ENCODE measurements at places on chromosomes 7 and 10.

- DNase-seq, result no peak
Measured at GRCh38 chr10:11823989-11824346, 812 bp downstream of the PROSER2 start.

GRCh38 chr7:84757761-84758160 is 429.1 kb downstream of the SEMA3D start:
- DNase-seq, result no peak

DNA sequence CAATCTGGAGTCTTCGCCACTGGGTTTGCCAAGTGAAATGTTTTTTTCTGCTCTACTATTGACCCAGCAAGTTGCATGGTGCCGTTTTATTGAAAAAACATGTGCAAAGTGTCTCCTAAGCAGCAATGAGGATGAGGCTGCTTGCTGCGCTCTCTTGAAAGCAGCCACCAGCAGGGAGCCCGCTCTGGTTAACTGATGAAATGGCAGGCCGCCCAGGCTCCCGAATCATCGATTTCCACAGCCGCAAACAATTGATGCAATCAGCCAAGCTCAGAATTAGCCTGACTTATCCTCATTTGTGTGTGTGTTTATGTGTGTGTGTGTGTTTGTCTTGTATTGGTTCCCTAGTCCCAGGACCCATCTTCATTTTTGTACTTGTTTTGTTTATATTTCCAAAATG is 22.2 kb upstream of the LYZL1 start:
- DNase-seq, result no peak

GRCh38 chr7:73533742-73534141 is 11.6 kb upstream of the BAZ1B start:
- DNase-seq, result no peak

GRCh38 chr10:133419211-133419950 is 5.0 kb downstream of the SPRN start:
- DNase-seq, result no peak

DNA sequence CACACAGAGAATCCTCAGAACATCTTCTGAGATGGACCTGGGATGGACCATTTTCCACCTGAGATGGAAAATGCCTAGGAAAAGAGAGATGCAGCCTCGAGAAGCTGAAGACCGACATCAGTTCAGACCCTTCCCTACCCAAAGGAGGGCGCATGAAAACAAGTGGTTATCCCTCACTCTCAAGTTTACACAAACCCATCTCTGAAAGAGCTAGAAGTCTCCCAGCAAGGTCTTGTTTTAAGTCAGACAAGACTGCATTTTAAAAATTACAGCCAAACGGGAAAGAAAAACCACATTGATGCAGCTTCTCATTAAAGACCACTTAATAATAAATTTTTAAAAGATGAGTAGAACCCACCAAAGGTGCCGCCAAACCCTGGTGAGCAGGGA is 1.3 kb downstream of the RAPGEF5 start:
- DNase-seq, result no peak

DNA sequence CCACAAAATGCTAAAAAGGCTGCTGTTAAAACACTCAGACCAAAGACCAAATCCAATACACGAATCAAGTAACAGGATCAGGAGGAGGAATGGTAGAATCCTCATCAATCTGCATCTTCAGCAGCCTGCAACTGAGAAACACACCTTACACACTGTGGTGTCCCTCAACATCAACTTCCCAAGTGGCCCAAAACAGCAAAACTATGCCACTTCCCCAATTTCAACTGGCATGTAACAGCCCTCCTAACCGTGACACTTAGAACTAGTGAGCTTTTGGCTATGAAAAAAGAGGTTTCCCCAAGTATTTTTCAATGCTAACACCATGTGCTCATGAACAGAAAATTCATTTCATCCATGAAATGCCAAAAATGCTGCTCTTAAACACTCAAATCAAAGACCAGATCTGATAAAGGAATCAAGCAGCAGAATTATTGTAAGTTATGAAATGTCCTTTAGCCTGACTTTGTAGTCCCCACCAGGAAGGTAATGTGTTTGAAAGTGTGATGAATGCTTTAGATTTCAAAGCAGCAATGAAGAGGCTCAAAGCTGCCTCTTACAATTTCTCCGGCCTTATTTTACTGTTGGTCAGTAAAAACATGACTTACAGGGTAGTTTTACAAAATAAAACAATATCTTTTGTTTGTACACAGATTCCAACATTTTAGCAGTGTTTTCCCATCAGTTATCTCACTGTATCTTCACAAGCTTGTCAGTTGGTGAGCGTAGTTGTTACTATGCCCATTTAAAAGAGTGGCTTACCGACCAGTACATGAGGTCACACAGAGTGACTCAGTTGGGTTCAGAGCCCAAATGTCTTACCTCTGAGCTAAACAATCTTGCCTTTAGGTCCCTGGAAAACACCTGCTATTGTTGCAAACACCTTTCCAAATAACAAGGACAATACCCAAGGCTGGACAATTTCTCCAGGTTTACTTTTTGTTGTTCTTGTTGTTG is 65.7 kb upstream of the ASAH2 start:
- no peak for DNase-seq

- DNase-seq, result peak; percentile 41
Measured at GRCh38 chr7:47873762-47874161, 74.5 kb downstream of the PKD1L1 start.

GRCh38 chr10:57628592-57629284 is 639.0 kb downstream of the IPMK start:
- no peak for DNase-seq

DNA sequence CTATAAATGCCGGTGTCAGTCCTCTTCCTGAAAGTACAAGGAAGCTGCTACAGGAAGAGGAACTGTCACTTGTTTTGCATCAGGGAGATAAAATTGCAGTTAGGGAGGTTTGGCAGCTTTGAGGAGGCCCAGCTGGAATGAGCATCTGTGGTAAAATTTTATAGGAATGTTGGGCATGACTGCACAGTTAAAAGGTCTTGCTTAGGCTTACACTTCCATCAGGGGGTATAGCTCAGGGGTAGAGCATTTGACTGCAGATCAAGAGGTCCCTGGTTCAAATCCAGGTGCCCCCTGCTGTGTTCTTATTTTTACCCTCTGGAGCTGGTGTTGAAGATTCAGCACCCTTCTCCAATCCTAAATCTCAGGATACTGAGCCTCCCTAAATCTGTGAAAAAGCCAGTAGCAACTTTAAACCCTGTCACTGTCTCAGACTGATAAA is 65.9 kb downstream of the ZNF467 start:
- peak; percentile 15 for DNase-seq

- DNase-seq, result no peak
Measured at GRCh38 chr7:2036786-2037185, 196.0 kb downstream of the MAD1L1 start.

GRCh38 chr10:55203319-55203718 is 402.3 kb upstream of the PCDH15 start:
- no peak for DNase-seq

GRCh38 chr7:110650328-110650727 is 440.6 kb upstream of the LRRN3 start:
- no peak for DNase-seq

GRCh38 chr7:149147752-149148653 is 750 bp downstream of the ZNF398 start:
- DNase-seq, result no peak

DNA sequence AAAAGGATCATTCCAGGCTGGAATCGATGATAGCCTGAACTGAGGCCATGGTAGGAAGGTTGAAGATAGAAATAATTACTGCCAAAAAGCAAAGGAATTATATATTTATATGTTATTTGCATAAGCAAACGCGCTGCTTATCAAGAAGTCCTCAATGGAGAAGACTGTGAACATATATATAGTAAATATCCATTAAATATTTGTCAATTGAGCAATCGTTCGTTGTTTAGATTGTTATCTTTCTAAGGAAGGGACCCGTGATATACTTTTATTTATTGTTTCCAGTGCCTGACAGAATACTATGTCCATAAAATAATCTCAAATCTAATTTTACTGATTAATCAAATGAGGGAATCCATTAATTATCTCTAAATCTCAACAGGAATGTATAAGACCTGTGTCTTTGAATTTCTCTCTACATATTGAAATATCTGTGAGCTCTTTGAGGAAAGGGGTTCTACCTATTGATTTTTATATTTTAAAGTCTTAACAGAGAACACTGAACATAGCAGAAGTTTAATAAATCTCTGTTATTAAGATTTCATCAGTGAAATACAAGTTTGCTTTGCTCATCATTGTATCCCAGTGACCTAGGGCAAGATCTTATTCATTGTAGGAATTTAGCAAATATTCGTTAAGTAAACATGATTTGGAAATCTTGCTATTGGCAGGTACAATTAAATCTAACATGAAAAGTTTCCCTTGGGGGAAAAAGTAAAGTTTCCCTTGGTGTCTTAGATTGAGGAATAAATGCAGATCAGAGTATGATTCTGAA is 12.0 kb upstream of the HERC4 start:
- no peak for DNase-seq

- DNase-seq, result no peak
Measured at GRCh38 chr10:44015702-44016500, 367.2 kb upstream of the ZNF32 start.

GRCh38 chr10:72088889-72089575 is 681 bp upstream of the SPOCK2 start:
- DNase-seq, result no peak

DNA sequence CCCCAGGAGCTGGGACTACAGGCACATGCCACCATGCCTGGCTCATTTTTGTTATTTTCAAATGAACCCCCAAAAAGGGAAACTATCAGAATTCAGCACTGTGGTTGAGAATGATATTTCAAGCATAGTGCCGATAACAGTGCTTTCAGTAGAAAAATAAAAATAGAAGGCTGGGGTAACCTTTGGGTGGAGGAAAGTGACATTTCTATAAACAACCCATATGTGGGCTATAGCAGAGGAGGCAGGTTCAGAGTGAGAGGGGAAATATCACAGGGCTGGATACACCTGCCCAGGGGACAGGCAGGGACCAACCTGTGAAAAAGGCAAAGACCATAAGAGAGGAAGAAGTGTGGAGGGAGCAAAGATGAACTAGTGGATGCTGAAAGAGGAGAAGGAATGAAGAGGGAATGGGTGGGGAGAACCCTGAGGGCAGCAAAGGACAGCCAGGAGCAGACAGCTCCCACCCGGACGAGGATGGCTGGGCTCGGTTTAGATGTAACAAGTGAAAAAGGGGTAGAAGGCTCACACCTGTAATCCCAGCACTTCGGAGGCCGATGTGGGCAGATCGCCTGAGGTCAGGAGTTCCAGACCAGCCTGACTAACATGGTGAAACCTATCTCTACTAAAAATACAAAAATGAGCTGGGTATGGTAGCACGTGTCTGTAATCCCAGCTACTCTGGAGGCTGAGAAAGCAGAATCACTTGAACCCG is 56.5 kb downstream of the MAP3K8 start:
- no peak for DNase-seq

GRCh38 chr10:25954851-25955250 is 20.8 kb downstream of the MYO3A start:
- no peak for DNase-seq

DNA sequence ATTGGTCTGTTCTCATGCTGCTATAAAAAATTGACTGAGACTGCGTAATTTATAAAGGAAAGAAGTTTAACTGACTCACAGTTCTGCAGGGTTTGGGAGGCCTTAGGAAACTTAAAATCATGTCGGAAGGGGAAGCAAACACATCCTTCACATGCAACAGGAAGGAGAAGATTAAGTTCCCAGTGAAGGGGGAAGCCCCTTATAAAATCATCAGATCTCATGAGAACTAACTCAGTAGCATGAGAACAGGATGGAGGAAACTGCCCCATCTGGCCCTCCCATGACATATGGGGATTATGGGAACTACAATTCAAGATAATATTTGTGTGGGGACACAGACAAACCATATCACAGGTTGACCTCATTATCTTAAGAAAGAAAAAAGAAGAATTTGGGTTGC is 134.5 kb downstream of the PPP1R3A start:
- no peak for DNase-seq

DNA sequence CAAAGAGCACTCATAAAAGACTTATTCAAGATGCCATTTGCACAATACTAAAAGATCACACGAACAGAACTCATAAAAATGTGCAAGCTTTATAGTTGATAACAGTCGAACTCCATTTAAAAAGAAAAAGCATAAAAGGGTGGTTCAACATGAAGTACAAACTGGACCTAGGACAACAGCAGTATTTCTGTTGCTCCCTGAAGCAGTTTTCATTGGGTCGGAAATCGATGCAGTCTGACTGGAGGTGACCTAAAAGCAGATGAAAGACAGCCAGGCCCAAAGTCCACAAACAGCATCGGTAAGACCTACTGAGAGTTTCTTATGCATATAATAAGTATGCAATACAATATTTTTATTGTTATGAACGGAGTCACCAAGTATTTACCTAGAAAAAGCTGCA is 23.9 kb downstream of the FAM171A1 start:
- DNase-seq, result no peak

GRCh38 chr10:34574353-34574934 is 240.7 kb downstream of the PARD3 start:
- DNase-seq, result no peak

Measured in GM04503 (cell line).